ENCODE measurements at places on chromosomes 11 and 22.

DNA sequence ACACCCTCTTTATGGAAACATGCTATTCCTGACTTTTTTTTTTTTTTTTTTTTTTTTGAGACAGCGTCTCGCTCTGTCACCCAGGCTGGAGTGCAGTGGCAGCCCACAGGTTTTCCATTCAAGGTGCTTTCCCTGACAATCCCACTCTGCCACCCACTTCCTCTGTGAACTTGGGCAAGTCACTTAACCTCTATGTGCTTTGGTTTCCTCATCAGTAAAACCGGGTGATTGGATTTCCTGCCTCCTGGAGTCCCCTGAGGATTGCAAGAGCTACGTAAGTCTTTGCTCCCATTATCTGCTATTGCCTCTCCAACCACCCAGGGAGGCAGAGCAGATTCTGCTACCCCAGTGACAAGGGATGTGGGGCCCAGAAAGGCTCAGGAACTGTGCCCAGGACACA is 54.1 kb downstream of the CELSR1 start:
- no peak for DNase-seq

GRCh38 chr22:24322522-24322921 is 51.9 kb downstream of the SPECC1L start:
- no peak for DNase-seq

DNA sequence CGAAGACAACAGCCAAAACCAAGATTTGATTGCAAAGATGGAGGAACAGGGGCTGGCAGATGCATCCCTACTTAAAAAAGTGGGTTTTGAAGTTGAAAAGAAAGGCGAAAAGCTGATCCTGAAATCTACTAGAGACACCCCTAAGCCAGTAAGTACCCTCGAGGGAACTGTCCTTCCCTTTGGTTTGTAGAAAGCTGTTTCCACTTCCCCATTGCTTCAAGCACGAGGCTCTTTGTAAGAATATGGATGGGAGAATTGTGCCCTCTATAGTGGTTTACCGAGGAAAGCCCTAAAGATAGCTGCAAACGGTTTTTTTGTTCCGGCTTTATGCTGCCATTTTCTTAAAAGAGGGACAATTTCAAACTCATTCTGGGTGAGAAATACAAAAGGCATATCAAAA is 133.9 kb downstream of the WNT7B start:
- DNase-seq = no peak

DNA sequence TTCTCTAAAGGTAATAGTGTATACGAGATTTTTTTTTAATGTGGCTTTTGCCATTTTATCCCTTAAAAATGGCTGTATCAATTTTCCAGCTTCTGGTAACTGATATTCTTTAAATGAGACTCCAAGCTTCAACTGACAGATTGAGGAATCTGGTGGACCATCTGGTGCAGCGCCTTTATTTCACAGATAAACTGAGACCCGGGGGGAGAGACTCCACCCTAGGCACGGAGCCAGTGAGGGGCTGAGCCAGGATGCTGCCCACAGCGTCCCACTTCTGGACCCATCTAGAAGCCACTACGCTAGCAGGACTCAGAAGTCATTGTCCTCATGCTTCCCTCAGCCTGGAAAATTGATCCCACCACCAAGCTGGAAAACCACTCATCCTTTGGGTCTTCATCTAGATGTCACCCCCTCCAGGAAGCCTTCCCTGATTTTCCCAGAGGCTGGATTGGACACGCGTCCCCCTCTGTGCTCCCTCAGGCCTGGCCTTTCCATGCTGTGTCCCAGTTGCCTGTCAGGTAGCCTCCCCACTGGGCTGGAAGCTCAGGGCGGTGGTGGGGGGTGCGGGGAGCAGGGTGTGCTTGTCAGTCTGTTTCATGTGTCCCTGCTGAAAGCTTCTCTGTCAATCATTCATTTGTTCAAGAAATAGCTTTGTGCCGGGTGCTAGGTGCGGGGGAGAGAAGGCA is 12.3 kb upstream of the CD5 start:
- no peak for DNase-seq

GRCh38 chr11:5036669-5037068 is 9.7 kb upstream of the OR52J3 start:
- no peak for DNase-seq

DNA sequence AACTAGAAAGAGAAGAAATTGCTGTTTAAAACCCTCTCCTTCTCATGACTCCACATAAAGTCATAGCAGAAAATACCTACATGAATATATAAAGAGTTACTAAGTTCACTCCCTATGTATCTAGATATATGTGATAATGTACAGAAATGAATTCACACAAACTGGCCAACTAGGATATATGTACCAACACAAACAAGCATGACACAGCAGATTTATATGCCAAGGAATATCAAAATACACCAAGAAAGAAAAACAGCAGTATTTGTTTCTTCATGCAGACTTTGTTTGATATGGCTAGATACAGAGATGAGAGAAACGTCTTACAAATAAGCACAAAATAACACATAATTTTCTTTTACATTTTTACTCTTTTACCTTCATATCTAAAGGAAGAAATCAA is 1.8 kb downstream of the OR51G1 start:
- DNase-seq = no peak

DNA sequence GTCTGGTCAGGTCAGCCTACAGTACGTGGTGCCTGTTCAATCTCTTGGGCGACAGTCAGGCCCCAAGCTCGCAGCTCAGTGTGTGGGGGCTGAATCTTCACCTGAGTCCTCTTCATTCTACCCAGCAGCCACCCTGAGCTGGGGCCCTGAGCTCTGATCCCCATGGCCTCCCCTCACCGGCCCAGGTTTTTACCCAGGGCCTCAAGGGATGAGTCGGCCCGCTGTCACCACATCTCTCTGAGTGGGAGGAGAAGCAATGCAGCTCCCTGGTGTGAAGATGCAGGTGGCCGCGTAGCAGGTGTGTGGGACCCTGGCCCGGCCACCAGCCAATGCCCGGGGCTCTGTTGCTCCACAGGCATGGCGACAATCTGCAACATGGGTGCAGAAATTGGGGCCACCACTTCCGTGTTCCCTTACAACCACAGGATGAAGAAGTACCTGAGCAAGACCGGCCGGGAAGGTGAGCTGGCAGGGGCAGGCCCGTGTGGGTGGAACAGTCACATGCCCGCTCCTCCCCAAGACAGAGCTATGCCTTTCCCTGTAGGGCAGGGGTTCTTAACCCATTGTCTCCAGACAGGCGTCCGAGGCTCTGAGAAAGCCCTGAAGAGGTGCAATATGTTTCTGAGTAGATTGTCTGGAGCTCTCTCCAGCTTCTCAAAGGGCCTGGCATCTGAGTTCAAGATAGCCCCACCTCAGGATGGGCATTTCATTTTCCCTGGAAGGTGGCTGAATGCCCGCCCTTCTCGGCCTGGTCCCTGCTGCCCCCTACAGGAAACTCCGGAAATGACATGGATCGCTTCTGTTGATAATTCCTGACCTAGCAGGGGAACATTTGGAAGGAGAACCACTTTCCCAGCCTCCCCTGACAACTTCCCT is 26.9 kb downstream of the POLR3H start:
- peak; percentile 42 for DNase-seq

- DNase-seq = no peak
Measured at GRCh38 chr11:33168709-33169200, 7.5 kb upstream of the CSTF3 start.

GRCh38 chr22:47748957-47749356 is 986.5 kb downstream of the TBC1D22A start:
- no peak for DNase-seq

DNA sequence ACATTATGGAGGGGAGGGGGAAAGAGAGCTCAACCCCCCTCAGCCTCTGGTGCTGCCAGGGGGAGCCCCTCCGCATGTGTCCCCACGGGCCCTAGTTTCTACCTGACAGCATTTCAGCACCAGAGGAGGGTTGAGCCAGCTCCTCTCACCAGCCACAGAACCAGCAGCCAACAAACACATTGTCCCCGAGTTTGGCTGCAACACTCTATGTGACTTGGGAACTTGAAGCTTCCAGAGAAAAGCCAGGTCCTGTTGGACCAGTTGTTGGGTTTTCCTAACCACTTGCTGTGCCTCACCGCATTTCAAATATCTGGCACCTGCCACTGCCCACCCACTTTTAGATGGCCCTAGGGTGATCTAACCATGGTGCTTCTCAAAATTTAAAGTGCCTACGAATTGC is 13.5 kb downstream of the TMA7B start:
- DNase-seq = no peak

DNA sequence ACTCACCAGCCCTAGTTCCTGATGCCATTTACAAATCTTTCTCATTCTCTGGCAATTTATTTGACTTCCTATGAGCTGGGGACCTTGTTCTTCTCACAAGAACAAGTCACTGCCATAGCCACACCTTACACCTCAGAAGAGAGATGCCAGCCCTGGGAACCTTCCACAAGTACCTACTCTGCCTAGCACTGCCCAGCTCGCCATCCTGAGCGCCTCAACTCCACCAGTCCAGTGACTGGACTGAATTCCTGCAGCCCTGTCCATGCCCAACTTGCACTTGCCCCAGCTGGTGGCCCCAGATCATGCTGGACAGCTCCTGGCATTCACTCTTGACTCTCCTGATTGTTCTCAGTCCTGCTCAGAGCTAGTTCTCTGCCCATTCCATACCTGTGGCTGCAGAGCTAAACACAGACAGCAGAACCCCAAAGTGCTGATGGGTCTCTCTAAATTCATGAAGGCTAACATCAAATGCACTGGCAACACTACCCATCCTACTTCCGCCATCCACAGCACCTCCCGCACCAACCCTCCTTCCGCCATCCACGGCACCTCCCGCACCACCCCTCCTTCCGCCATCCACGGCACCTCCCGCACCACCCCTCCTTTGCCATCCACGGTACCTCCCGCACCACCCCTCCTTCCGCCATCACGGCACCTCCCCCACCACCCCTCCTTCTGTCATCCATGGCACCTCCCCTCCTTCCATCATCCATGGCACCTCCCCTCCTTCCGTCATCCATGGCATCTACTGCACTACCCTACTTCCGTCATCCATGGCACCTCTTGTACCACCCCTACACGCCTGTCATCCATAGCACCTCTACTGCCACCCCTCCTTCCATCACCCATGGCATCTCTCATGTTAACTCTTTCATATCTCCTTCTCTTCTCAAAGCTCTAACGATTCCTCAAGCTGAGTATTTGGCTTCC is 23.6 kb upstream of the SLC25A1 start:
- DNase-seq = no peak

DNA sequence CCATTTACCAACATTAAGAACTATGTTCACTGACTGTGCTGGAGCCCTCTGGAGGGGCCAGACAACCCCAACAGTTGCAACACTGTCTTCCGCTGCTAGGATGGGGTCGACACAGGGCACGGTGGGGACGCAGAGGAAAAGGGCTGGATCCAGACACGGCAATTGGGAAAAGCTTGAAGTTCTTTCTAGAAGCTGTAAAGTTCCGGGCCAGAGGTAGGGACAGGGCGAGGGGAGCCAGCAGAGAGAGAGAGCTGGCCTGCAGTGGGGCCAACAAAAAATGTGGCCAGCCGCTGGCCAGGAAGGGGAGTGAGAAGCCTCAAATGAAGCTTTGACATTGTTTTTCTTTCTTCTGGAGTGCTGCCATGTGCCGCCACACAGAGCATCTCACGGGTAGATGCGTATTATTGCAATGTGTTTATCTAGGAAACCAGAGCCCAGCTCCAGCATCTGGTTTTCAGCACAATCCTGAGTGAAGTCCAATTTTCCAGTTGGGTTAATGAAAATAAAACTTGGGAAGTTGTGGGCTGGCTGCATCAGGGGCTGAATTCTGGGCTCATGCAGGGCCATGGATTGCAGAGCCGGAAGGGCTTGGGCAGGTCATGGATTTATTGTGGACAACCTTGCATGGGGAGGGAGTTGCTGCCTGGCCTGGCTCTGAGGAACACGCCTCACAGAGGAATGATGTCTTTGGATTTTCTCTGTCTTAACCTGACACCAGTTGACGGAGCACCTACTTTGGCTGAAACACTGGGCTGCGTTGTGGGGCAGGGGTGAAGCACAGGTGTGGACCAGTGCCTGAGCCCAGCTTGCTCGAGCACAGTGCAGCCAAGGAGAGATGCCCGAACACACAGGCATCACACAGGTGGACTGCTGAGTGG is 67.6 kb upstream of the AMPD3 start:
- no peak for DNase-seq

GRCh38 chr11:92727769-92728168 is 241.7 kb upstream of the MTNR1B start:
- DNase-seq = no peak

DNA sequence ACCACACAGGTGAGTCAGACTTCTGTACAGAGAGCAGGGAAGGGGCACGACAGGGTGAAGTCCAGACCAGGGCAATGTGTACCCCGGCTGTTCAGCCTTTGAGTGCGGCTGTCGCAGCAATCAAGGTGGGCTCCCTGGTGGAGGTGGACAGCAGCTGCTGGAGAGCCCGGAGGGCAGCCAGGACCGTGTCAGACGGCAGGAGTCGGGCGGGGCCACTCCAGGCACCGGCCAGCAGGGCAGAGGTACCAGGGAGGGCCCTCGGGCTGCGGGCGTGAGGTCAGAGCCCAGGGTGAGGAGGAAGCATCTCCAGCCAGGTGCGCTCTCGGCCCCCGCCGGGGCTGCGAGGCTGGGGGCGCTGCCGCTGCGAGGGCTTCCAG is 802 bp upstream of the PIM3 start:
- DNase-seq = no peak

DNA sequence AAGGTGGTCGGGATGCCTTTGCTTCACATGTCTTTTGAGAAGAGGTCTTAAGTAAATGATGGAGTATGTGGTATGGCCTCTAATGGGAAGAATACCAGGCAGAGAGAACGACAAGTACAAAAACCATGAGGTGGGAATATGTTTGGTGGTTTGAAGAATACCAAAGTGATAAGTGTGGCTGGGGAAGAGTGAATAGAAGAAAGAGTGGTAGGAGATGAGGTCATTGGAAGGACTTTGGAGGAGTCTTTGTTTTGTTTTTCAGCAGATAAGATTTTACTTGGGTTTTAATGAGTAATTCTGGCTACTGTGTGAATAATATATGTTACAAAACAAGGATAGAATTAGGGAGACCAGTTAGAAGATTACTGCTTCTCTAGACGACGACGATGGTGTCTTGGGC is 515.4 kb downstream of the RAB38 start:
- no peak for DNase-seq

GRCh38 chr11:124746621-124747243 is 5.3 kb downstream of the VSIG2 start:
- DNase-seq = peak; percentile 42

- no peak for DNase-seq
Measured at GRCh38 chr11:114237321-114238280, 58.6 kb upstream of the NNMT start.
